ENCODE measurements at places on chromosomes 2 and 18.

DNA sequence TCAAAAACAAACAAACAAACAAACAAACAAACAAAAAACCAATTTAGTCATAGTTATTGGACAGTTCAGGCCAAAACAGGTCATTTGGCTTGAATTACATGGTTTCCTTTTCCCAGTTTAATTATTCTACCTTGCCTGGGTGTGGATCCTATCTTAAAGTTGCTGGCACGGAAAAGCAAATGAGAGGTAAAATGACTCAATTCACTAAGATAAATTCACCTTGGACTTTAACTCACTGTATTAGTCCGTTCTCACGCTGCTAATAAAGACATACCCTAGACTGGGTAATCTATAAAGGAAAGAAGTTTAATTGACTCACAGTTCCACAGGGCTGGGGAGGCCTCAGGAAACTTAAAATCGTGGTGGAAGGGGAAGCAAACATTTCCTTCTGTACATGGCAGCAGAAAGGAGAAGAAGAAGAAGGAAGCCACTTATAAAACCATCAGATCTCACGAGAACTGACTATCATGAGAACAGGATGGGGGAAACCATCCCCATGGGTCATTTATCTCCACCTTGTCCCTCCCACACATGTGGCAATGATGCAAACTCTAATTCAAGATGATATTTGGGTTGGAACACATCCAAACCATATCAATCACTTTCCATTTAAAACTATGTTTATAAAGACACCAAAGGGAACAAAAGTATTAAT, 22.5 kb upstream of the TRAPPC8 start:
- no peak for DNase-seq

DNA sequence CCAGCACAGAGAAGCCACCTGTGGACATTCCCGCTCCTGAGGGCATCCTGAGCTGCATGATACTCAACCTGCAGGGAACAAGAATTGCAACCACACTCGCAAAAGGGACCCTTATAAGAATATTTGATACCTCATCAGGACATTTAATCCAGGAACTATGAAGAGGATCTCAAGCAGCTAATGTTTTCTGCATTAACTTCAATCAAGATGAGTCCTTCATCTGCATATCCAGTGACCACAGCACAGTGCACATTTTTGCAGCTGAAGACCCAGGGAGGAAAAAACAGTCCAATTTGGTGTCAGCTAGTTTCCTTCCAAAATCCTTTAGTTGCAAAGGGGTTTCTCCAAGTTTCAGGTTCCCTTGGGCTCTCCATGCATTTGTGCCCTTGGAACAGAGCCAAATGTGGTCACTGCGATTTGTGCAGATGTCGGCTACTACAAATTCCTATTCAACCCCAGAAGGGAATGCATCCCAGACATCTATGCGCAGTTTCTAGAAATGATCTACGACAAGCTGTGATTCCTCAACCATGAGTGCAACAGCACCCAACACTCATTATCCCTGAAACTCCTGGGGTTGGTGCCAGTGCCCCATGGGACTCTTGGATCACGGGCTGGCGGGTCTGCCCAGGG, 23.3 kb upstream of the FHOD3 start:
- no peak for DNase-seq

DNA sequence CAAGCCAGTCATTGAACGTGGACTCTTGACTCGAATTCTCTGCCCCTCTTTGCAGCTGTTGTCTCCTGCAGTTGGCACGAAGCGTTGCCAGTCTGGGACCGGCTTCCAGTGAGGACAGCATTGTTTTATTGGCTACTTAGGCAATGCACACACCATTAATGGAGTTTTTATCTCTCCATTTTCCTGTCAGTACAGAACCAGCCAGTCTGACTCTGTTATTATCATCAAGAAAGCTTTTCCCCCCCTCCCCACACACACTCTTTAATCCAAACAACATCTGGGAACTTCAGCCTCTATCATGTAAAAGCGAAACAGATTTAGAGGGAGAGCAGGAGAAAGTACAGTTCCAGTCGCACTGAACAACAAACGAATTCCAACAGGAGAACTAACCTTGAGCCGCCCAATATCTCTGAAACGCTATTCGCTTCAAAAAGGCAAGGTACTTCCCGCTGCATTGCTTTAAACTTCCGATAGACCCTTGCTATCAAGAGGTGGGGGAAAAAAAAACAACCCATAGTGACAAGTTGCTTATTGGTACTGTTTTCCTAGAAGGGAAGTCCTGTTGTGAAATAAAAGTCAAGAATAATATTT, 38.2 kb downstream of the ACVR1 start:
- DNase-seq, result no peak

GRCh38 chr2:39419282-39420223, 17.5 kb downstream of the MAP4K3 start:
- no peak for DNase-seq

DNA sequence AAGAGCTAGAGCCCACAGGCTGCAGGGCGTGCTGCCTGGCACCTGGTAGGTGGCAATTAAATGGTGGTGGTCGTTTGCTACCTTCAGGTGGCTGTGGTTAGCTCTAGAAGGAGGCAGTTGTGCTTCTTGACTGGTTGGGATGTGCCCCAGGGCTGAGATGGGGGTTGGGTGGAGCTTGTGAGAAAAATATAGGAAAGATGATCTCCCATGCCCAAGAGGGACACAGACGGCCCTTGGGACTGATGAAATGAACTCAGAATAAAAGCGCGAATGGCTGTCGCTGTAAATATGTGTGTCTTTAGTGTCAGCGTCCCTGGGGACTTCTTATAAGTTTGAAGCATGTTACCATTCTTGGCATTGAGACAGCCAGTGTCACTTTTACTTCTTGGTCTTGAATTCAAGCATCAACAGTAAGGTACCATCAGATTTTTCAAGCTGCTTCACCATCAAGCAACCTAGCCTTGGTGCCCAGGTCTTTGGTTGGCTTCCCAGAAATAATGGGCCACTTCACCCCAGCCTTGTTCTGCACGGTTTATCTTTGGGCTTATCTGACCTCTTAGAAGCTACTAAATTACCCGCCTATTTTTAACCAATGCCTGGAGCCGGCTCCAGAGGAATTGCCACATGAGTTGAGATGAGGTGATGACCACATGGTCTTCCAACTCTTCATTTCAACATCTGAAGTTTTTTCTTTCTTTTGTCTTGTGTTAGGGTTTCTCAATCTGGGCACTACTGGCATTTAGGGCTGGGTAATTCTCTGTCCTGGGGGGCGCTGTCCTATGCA, 11.9 kb downstream of the LRRFIP1 start:
- no peak for DNase-seq

DNA sequence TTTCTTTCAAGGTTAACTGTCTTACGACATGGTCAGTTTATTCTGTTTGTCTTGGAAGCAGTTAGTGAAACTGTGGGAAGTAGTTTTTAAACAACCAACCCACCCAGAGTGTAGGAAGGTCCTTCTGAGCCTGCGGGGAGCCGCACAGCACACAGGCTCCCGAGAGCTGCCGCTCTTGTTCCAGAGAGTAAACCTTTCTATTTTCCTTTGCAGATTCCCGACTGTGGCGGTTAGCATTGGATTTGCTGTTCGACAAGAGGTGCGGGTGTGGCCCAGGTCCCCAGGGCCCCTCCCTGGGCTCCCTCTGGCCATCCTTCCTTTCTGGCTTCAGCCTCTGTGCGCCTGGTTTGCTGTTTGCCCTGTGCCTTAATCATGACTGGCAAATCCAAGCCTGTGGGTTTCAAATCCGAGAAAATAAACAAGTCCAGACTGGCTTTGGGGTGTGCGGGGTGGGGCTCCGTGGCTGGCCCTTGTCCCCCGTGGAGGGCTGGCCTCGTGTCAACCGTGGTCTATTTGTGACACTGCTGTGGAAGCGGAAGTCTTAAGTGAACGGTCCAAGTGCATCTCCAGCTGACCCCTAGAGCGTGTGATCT, 30.7 kb downstream of the IMPA2 start:
- DNase-seq, result no peak
